Stimulated activated CD4-positive, alpha-beta T cell treated with anti-CD3 and anti-CD28 coated beads, Interleukin-2, amount 100 ng/mL, for 24 hours (primary cell): ENCODE measurements at places on chromosomes 3 and 15.

GRCh38 chr3:14472471-14473351 is 67.4 kb downstream of the GRIP2 start:
- no peak for DNase-seq

DNA sequence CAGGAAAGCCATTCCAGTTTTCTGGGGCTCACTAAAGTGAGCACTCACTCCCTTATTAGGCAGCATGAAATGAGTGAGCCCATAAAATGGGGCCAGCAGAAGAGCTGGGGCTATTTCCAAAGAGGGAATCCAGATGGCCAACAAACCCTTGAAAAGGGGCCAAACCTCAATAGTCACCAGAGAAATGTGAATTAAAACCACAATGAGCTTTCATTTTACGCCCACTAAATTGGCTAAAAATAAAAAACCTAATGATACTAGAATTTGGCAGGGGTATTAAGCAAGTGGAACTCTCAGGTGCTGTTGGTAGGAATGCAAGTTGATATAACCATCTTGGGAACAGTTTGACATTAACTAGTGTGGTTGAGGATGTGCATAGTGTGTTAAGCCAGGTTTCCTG is 42.1 kb upstream of the RAF1 start:
- no peak for DNase-seq

DNA sequence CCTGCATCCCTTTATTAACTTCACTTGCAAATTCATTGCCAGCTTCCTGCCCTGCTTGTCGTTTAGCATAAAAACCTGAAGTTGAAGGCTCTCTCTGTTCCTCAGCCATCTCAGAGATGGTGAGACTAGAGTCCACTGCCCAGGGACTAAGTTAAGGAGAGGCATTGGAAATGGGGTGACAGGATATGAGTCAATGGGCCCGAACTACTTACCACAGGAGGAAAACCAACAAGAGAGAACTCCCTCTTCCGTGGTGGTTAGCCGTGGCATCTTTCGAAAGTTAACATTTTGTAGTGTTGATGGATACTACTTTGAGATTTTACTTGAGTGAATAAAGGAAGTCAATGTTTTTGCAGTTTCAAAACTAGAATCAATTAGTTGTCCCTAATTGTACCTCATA is 65.3 kb downstream of the LRTM1 start:
- DNase-seq, result no peak

GRCh38 chr15:69838994-69839393 is 258.7 kb downstream of the TLE3 start:
- DNase-seq, result no peak

DNA sequence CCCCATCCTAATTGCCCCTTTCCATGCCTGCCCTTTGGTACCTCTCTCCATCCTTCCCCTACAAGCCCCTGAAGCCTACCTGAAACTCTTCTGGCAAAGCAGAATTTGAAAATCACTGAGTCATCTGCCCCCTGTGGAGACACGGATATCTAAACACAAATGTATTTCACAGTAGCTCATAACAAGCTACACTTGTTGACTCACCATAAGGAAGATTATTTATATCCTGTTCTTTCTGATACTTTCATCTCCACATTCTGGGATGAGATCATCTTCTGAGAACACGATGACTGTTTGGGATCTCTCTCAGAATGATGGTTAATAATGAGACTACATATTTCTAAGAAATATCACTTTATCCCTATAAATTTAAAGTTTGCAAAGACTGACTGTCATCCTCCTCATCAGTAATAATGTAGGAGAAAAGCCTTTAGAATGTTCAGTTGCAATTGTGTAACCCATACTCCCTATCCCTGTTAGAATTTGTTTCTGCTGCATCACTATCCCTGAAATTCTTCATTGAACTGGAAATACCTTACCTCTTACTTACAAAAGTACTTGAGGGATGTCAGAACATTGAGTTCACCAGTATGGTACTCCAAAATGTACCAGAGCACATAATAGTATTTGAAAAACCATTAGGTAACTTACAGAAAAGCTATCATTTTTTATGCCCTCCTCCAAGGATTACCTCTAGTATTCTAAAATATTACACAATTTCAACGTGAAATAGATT is 116.1 kb upstream of the IL12A start:
- no peak for DNase-seq

GRCh38 chr3:55427739-55428138 is 59.4 kb downstream of the WNT5A start:
- DNase-seq, result no peak

DNA sequence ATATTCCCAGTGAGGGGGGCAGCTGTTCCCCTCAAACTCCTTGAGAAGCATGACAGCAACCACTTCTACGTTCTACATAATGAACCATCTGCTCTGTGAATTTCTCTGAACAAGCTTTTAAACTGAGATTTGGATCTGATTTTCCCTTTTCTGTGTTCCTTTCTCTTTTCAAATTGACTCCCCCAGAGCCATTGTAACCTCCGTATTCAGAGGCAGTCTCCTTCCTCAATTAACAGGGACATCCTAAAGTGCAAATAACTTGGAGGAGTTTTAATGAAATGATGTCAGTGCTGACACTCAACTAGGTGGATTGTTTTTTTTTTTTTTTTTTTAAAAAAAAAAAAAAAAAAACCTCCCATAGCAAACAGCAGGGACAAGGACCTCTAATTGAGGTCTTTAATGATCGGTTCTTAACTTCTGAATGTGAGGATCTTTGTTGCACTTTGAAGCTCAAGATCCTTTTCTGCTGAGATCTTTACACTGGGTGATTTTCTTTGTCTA is 48.8 kb downstream of the ADAMTS9 start:
- no peak for DNase-seq

DNA sequence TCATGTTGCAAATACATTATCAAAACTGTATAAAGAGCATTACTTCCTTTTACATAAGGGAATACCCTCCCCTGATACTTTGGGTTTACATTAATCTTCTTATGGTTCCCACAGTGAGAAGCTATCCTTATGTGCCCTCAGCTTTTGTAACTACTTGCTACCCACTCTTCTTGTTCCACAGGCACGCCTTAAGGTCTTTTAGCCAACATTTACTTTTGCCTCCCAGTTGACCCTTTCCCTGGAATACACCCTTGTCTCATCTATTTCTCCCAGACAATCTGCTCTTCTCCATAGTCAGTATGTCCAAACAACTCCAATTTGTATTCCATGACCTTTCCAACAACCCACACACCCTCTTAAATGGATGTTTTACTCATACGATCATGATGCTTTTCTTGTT is 116.8 kb upstream of the COL8A1 start:
- no peak for DNase-seq

GRCh38 chr3:29348316-29348715 is 67.4 kb downstream of the RBMS3 start:
- DNase-seq, result no peak

DNA sequence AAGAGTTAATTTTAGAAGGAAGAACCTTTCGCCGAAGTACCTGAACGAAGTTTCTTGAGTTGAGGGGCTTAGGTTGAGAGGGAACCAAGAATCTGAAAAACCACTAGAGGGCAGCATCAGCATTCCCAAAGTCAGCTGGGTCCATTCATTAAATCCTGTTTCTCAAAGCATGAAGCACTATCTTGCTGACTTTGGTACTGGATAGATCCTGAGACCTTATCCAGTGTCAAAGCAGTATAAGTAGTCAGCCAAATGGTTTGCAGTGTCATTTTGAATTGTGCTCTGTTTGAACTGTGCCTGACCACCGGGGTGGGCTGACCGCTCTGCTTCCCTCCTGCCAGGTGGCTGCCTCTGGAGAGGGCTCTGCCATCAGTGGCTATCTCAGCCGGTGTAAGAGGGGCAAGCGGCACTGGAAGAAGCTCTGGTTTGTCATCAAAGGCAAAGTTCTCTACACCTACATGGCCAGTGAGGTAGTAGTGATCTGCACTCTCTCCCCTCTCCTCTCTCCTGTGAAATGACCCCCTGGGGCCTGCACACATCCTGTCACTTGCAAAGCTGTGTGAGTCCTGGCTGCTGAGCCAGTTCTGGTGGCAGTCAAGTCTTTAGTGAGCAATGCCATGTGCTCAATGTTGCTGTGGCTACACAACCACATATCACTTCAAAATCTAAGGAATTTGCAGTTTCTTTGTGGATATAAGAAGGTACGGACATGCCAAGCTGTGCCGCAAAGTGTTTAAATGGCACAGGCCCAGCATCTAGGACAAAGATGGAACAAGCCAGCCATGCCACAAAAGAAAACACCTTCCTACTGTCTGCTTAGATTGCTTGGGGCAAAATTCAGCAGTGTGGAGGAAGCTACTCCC is 21.4 kb upstream of the NR2C2 start:
- no peak for DNase-seq

DNA sequence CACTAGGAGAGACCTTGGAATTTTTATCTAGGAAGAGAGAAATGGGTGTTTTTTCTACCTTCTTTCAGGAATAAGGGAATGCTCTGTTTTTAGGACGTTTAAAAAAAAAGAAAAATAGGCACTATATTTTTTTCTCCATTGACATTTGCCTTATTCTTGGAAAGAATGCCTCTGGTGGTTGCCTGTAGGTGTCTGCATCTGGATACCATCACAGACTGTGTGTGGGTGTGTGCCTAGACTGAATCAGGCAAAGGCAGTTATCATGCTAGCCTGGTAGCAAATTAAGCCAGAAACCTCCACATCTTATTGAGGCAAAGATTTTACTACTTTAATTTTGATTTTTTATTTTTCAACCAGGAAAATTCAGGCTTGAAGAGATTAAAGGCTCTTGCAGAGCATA is 513.6 kb upstream of the KCNMB2 start:
- no peak for DNase-seq

DNA sequence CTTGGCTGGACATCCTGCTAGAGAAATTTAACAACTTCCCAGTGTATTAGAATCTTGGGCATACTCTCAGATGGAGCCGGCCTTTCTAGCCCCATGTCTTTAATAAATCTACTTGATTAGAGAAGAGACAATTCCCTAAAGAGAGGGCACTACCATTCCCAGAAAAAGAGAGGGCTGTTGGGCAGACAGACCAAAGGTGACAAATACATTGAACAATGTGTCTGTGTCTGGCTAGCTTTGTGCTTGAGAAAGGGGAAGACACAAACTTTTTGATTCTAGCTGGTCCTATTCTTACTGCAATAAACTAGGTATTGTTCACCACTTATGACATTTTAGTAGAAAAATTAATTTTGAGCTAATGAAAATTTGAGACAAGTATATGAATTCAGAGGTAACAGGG is 57.7 kb downstream of the DUT start:
- no peak for DNase-seq

- no peak for DNase-seq
Measured at GRCh38 chr3:147419781-147420224, 10.6 kb downstream of the ZIC1 start.

- DNase-seq, result no peak
Measured at GRCh38 chr3:128378631-128379347, 87.9 kb downstream of the DNAJB8 start.

- no peak for DNase-seq
Measured at GRCh38 chr15:84033793-84034553, 201.6 kb upstream of the GOLGA6L4 start.

DNA sequence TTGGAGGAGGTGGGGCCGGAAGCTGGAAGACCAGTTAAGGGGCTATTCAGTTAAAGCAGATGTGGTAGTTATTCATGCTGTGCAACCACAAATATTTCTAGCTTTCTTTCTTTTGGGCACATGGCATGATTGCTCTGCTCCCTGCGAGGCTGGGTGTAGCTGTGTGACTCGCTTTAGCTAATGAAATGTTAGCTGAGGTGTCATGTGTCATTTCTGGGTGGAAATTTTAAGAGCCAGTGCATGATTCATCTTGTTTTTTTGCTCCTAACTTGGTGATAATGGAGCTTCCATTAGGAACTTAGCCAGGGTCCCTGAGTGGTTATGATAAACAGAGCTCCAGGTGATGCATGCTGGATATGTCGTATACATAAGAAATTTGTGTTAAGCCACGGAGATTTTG is 300.6 kb downstream of the SATB1 start:
- DNase-seq, result no peak

- no peak for DNase-seq
Measured at GRCh38 chr15:26721232-26721967, 51.5 kb downstream of the GABRB3 start.

GRCh38 chr3:194103983-194104751 is 31.8 kb upstream of the HES1 start:
- DNase-seq, result no peak

GRCh38 chr3:88114878-88115549 is 34.7 kb upstream of the C3orf38 start:
- DNase-seq, result no peak

DNA sequence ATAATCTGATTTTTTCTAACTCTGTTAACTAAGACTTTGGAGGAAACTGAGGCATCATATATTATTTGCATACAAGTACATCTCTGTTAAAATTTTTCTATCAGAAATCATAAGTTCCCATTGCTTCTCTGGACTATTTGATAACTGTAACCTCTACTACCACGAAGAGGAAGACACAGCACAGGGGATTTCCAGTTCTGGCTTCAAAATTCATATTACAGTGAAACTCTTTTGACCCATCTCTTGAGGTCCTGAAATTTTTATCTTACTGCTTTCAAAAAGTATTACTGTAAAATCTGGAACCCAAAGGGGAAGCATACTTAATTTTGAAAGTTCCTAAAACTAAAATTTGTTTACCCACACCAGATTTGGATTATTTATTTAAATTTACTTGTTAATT is 4.2 kb downstream of the PLSCR1 start:
- no peak for DNase-seq

GRCh38 chr15:25850154-25851111 is 12.7 kb downstream of the ATP10A start:
- DNase-seq, result peak; percentile 72
